ENCODE measurements at places on chromosomes 12 and 14. TPM values are rescaled to one million over a fixed set of nuclear protein-coding genes. Genes with fewer than 3 reads are reported as not detected.

Gene SPTB
- under 0.01 TPM for total RNA-seq

Gene NPFF
- total RNA-seq = not detected

Gene GPR84
- total RNA-seq = 0.17 TPM

Gene CISTR
- total RNA-seq = not detected

Gene MYO1H
- not detected for total RNA-seq

Gene ADCY6
- total RNA-seq = 42.2 TPM

Gene CAPS2
- total RNA-seq = 8.5 TPM

Gene CLEC14A
- total RNA-seq = not detected

Gene CFAP251
- total RNA-seq = 26.8 TPM

Gene RNASE7
- 33.3 TPM for total RNA-seq

Gene TMEM229B
- total RNA-seq = 0.50 TPM

Gene SIX6
- not detected for total RNA-seq

Gene APOLD1
- total RNA-seq = 2.7 TPM

Gene BEGAIN
- total RNA-seq = 6.8 TPM

Gene SIX1
- total RNA-seq = 0.17 TPM

Gene CEBPE
- total RNA-seq = not detected

Gene GPHB5
- total RNA-seq = not detected

Gene PZP
- not detected for total RNA-seq

Gene RTN1
- 0.17 TPM for total RNA-seq

Gene EML1
- 1.4 TPM for total RNA-seq

Gene KRT83
- 5.9 TPM for total RNA-seq

Gene CLEC7A
- total RNA-seq = not detected

Gene RD3L
- not detected for total RNA-seq

Gene DHRS4
- 30.9 TPM for total RNA-seq

Gene VEZT
- 136 TPM for total RNA-seq

Gene CIPC
- total RNA-seq = 6.6 TPM

Gene SLCO1B1
- not detected for total RNA-seq

Gene TSHR
- total RNA-seq = not detected

Gene TOMM20L
- total RNA-seq = not detected

Gene SYT1
- total RNA-seq = 20.6 TPM
